ENCODE measurements at places on chromosomes 16 and 17.

DNA sequence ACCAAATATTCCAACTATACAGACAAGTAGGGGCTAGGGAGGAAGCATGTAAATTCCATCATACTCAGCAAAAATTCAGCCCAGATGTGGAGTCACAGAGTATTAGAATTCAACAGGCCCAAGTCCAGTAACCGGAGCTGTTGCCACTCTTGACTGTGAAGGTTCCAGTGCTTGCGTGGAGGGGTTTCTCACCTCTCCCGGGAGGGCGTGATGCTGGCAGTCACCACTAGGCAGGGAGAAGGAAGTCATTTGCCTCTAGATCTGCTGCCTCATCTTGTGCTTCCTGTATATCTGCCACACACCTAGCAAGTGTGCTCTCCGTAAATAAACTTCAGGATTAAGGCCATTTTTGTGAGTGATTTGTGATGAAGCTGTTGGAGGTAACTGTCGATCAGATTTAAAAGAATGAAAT lies 1.0 kb upstream of the CKLF start:
- DNase-seq: peak; percentile 36

DNA sequence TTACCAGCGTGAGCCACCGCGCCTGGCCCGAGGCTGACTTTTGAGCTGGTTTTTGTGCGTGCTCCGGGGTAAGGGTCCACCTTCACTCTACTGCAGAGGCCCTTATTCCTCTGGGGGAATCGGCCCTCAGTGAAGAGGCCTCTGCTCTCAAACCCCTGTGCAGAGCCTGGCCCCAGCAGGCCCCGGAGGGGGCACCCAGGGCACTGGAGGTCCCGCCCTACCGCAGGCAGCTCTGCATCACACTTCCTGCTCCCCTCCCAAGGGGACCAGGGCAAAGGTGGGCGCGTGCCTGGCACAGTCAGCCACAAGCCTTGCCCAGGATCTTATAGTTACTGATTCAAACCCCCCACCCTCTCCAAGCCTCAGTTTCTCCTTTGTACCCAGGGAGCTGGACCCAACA lies 3.6 kb upstream of the UBE2I start:
- DNase-seq: no peak

- peak; percentile 40 for DNase-seq
These were observed 67.0 kb downstream of the CENPV start for GRCh38 chr17:16286009-16286946.

DNA sequence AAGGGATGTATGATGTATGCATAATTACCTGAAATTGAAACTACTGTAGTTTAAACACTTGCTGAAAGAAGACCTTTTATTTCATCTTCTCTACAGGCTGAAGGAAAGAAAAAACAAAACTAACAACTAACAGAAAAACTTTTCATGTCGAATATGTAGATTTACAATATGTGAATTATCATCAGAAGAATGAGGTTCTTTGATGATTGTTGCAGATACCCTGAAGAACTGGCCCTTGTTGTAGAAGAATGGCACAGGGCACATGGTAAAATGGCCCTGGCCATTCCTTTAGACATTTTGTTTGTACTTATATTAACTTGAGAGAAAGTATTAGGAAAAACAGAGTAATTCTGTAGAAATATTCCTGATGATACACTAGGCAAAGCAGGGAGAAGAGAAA lies 443.8 kb downstream of the MAF start:
- no peak for DNase-seq

GRCh38 chr16:57608462-57609113 lies 19.8 kb upstream of the ADGRG1 start:
- DNase-seq: no peak

GRCh38 chr17:45951403-45951802 lies 47.6 kb upstream of the STH start:
- DNase-seq: no peak

DNA sequence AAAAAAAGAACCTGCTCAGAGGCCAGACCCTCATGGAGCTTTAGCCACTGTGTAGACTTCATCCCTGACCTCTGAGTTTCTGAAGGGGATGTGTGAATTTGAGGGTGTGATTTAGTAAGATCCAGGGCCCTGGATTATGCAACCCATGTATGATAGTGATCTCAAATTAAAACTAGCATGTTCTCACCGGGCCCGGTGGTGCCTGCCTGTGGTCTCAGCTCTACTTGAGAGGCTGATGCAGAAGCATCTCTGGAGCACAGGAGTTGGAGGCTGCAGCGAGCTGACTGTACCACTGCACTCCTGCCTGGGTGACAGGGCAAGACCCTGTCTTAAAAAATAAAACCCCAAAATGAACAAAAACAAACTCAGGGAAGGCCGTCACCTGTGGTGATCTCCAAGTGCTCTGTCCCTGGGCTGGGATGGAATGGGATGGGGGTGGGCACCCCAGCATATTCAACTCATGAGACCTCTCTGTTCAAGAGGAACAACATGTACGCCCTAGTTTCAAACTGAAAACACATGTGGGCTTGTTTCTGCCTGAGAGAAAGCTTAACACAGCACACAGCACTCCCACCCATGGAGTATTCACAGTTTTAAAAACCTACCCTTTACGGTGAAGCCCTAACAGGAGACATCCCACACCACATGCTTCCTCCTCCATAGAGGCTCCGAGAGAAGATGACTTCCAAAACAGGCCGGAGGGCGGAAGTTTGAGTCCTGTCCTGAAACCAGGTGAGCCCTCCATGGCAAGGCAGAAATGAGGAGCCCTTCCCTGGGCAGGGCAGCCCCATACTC lies 30.1 kb downstream of the GNPTG start:
- DNase-seq: no peak

DNA sequence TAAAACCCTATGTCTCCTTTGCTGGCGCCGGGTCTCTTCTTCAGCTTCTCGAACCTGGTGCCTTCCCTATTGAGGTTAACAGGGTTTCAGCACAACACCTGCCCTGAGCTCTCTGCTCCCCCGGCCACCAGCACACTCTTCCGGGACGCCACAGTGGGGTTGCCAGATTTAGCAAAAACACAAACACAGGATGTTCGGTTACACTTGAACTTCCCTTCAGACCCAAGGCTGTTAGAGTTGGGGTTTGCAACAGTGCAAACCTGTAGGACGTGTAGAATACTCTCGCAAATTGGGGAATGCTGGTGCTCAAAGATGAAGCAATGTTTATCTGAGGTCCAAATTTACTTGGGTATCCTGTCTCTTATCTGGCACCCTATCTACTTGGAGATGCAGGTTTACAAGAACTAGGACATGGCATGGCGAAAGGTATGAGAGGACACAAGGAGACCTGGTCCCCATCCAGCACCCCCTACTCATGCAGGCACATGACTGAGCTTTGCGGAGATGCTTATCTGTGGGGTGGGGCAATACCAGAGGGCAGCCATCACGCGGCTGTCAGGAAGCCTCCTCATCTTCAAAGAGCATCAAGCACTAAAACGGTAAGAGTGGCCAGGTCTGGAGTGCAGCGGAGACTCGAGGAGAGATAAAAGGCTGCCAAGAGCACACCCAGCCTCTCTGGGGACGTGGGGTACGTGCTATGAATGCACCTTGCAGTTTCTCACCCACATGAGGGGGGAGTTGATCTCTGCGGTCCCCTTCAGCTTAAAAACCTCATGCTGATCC lies 52.8 kb downstream of the SDK2 start:
- DNase-seq: peak; percentile 44

DNA sequence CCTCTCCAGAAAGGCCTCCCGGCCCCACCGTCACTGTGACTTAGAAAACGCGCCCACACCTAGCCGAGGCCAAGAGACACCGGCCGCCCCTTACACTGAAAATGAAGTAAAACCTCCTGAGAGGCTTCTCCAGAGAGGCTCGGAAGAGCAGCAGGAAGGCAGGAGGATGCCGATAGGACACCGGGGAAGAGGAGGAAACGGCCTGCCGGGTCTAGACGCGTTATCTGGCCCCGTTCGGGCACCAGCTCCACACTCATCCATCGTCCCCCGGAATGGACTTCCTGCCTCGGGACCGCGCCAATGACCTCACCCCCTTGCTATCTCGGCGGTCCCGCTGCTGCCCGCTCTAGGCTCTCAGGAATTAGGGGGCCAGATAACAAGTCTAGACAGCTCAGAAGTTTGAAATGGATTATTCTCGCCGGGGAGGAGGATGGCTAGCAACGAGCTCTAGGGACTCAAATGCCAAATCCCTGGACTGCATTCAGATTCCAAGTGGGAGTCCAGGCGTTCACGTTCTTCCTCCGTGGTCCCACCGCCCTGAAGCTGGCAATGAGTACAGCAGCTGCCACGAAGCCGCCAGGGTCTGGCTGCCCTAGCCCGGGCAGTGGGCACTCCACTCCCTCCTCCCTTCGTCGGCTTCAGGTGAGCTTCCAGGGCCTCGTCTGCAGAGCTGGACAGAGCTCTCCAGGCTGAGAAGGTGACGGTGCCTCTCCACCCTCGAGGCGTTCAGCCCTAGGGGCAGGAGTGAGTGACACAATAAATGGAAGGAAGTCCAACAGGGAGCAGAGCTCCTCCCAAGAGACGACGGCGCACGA lies 350.9 kb downstream of the FOXL1 start:
- DNase-seq: no peak

DNA sequence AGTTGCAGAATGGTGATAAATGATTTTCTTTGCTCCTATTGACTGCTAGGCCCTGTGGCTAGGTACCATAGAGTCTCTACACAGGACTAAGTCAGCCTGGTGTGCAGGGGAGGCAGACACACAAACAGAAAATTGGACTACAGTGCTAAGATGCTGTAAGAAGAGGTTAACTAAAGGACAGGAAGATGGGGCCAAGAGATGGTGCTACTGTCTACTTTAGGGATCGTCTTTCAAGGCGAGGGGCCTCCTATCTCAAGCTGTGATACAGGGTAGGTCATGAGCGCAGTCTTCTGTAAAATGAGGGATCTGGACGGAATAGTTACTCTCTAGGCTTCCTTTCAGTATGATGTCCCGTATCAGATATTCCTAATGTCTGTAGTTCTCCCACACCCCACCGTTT lies 817 bp downstream of the NME1 start:
- no peak for DNase-seq

DNA sequence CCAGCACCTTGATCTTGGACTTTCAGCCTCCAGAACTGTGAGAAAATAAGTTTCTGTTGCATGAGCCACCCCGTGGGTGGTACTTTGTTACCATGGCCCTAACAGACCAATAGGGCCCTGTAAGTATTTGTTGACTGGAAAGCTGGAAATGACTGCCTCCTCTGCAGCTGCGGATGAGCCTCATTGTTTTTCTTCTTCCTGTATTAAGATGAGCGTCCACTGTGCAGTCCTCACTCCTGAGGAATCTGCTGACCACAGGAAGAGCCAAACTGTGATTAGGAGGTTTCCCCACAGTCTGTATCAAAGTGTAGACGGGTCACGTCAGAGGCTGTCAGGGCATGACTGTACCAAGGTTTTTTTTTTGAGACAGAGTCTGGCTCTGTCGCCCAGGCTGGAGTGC lies 12.2 kb upstream of the AKTIP start:
- DNase-seq: no peak

- no peak for DNase-seq
These were observed 484.6 kb downstream of the KIF2B start for GRCh38 chr17:54307351-54307750.

DNA sequence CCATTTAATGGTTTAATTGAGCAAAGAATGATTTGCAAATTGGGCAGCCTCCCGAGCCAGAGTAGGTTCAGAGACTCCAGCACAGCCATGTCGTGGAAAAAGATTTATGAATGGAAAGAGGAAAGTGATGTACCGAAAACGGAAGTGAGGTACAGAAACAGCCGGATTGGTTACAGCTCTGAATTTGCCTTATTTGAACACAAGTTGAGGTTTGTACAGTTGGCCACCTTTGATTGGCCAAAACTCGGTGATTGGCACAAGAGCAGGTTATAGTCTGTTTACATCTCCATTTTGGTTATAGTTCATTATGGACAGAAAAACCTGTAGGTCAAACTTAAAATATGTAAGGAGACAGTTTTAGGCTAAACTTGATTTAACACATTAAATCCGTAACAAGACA lies 44.5 kb downstream of the TENT4B start:
- no peak for DNase-seq

- DNase-seq: no peak
These were observed 101.1 kb downstream of the MSI2 start for GRCh38 chr17:57357392-57357784.

DNA sequence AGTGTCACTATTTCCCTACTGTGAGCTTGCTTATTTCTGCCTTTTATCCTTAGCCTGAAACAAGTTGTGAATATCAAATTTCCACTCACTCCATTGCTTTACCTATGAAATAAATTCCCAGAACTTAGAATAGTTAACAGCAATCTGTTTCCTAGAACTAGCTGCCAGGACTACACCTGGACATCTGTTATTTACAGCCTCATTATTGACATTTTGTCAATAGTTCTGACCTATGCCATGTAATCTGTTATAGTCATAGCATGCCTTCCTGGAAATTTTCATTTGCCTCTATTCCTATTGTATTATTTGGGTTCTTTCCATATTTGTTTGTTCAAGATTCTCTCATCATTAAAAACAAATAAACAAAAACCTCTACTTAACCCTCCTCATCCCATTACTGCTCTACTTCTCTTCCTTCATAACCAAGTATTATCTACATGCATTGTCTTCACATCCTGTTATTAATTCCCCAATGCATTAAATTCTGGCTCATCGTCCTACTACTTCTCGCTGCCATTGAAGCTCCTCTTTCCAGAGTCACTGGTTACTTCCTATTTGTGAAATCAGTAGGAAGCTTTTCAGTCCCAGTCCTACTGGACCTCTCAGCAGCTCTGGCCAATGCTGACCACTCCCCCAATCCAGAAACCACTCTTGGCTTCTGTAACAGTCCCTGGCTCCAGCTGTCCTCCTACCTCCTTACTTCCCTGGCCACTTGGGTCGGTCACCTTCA lies 55.3 kb downstream of the PIGL start:
- DNase-seq: no peak

- no peak for DNase-seq
These were observed 18.4 kb upstream of the RBBP6 start for GRCh38 chr16:24520983-24521382.

GRCh38 chr17:60258313-60258712 lies 108.5 kb downstream of the CA4 start:
- DNase-seq: no peak

DNA sequence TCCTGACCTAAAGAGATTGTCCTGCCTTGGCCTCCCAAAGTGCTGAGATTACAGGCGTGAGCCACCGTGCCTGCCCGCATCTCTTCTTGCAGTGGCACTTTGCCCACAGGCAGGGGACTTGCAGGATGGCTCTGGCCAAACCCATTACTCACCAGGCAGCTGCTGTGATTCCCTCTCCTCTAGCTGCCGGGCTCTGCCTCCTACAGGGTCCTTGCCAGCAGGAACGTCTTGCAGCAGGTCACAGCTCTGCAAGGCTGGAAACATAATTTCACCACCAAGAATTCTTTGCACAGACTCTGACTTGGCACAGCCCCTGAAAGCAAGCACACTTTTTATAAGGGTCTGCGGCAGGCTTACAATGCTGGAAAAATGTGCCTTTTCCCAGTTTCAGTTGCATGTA lies 20.3 kb downstream of the COX4I1 start:
- no peak for DNase-seq

Measured in activated T-helper 1 cell treated with anti-CD3 and anti-CD28 coated beads, Interleukin-2, amount 50 U/mL, for 16 hours (primary cell).